ENCODE measurements at places on chromosomes 3 and 15.

GRCh38 chr3:120093119-120093910 lies 932 bp downstream of the GSK3B start:
- DNase-seq: no peak

GRCh38 chr3:12901623-12902045 lies 60.3 kb upstream of the RPL32 start:
- no peak for DNase-seq

DNA sequence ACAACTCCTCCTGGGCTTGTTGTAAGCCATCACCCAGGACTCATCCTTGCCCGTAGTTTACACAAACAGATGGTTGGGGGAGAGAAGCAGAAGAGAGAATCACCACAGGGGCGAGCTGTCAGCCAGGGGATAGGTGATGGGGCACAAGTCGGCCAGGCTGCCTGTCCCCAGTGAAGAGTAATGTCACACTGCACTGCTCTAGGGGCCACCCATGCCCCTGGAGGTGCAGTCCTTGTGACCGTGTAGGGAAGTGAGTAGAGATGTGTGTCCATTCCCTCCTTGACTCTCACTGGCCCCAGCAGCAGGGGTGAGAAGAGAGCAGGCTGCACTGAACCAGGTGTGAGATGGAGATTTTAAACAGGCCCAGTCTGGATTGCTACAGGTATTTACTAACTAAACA lies 17.1 kb upstream of the PRSS50 start:
- DNase-seq: no peak

- DNase-seq: no peak
Measured at GRCh38 chr3:137738710-137739109, 25.4 kb upstream of the SOX14 start.

- no peak for DNase-seq
Measured at GRCh38 chr3:38582316-38582715, 67.2 kb downstream of the SCN5A start.

GRCh38 chr15:71149646-71150557 lies 34.6 kb downstream of the THSD4 start:
- no peak for DNase-seq

GRCh38 chr3:196232154-196232881 lies 16.0 kb downstream of the SLC51A start:
- no peak for DNase-seq

- DNase-seq: no peak
Measured at GRCh38 chr15:58043192-58043903, 22.2 kb downstream of the ALDH1A2 start.

DNA sequence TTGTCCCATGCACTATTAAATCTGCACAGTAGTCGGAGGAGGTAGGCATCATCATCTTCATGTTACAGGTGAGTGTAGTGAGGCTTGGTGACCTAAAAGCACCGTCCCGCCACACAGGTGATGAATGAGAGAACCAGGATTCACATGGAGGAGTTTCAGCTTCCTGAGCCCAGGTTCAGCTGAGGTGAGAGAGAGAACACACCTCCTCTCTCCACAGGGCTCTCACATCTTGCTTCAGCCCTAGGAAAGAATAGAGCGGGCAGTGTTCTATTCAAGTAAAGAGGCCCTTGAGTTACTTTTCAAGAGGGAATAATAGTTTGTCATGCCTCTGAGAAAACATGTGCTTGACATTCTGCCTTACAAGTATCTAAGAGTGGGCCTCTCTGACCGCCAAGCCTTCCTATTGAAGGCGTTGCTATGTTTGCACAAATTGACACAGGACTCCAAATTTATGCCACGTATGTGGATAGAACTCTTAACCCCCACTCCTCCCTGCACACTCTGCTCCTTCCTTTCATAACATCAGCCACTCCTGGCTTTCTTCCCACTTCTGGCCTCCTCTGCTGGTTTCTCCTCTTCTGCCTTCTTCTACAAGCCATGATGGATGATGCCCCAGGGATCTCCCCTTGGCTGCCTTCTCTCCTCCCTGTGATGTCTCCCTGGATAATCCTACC lies 138.3 kb upstream of the ABHD17C start:
- DNase-seq: peak; percentile 99

DNA sequence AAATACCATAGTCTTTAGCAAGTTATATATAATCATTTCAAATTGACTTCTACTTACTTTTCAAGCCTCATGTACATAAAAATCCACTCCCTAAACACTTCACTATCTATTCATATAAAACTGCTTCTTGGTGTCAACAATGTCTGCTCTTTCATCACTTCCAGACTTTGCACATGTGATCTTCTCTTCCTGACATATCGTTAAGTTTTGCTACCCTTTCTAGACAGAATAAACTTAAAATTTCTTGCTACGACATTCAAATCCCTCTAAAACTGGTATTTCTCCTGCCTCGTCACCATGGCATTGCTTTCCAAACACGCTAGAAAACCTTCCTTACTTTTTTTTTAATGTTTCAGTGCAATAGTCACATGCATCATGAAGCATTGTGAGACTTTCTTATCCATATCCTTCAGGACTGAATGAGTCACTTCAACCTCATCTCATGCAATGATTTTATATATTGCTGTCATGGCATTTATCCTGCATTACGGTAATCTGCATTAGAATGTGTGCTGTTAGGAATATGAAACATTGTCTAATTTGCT lies 122.8 kb downstream of the GMNC start:
- DNase-seq: no peak

DNA sequence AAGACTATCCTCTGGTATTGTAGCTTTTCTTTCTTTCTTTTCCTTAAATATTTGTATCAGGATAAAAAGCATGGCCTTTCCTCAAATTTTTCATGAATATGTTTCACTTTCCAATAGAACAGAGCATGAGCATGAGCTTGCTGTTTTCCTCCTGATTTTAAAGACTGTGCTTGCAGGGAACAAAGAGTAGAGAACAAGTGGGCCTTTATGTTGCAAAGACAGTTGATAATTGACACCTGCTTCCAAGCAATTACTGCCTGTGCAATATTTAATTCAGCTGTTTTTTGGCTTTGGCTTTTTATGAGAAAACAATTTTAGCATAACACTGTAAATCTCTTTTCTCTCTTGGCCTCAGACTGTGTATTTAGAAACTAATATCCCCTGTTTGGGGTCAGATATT lies 263.6 kb upstream of the AZI2 start:
- no peak for DNase-seq

- DNase-seq: no peak
Measured at GRCh38 chr3:12992629-12993516, 80.4 kb downstream of the IQSEC1 start.

- DNase-seq: no peak
Measured at GRCh38 chr3:65619451-65619881, 419.3 kb downstream of the MAGI1 start.

DNA sequence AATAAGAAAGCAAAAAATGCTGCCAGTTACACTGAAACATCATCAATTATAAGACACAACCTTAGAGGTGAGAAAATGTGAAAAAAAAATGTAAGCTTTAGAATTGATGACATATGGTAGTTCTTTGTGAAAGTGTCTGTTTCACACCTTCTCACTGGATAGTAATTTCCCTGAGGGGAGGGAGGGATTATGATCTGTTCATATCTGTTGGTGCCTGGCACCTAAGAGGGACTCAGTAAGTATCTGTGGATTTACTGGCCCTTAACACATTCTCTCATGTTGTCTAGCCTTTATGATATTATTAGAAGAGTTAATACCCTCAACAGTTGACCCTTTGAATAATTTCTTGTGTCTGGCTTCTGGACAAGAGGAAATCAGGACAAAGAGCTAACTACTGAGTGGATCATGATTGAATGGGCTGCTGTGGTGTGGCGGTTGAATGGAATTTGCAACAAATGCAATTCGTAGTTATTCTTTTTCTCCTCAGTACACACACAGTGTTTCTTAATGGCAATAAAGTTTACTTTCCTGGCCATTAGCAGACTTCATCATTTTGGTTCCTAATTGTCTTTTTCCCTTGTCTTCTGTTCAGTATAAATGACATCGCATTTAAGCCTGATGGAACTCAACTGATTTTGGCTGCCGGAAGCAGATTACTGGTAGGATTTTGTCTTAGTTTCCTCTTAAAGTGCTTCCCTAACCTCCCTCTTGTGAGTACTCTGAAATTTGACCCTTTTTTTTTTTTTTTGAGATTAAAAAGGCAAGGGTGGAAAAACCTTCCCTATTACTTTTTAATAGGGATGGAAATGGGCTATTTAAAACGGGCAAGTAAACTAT lies 9.5 kb downstream of the IFT122 start:
- no peak for DNase-seq

GRCh38 chr15:49189631-49190030 lies 19.6 kb downstream of the GALK2 start:
- DNase-seq: no peak

DNA sequence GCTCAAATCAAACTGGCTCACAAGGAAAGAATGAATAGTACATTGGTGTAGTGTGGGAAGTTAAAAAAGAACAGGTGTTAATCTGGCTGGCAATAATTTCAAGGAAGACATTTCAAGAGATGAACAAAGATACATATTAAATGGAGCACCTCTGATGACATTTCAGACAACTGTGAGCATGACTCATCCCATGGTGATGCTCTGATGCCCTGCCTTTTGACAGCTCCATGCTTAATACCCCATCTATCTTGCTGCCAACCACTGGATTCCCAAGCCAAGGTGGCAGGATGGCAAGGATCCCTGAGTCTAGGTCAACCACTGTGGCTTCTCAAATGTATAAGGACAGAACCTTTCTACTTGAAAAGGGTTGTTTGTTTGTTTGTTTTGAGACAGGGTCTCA lies 29.3 kb downstream of the LRRC2 start:
- DNase-seq: no peak

DNA sequence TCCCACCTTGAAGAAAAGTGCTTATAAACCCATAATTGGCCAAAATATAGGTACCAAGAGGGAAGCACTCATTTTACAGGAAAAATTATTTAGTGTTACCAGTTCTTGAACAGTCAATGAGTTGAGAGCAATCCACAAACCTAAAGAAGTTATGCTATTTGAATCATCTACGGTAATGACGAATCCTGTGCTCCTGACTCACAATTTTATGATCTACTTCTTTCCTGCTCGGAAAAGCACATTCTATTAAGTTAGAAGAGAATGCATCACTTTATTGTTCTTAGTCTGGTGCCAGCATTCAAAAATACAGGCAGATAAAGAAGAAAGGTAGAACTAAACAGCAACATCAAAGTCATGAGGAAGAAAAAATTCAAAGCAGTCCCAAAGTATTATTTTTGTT lies 33.2 kb downstream of the CHRM5 start:
- DNase-seq: no peak

DNA sequence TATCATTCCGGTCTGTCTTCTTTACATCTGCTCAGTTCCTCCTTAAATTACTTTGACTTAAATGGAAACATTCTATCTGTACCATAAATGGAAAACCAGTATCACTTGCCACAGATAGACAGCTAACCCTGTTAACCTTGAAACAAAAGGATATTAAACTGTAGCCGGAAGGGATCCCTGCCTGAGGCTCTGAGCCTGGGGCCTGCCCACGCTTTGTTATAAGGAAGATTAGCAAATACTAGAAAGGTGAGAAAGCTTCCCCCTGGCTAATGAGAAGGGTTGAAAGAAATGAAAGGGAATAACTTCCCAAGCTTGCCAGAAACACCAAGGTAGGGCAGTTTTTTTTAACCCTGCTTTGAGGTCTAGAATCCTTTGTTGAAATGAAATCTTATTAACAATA lies 927.6 kb downstream of the FHIT start:
- DNase-seq: no peak

DNA sequence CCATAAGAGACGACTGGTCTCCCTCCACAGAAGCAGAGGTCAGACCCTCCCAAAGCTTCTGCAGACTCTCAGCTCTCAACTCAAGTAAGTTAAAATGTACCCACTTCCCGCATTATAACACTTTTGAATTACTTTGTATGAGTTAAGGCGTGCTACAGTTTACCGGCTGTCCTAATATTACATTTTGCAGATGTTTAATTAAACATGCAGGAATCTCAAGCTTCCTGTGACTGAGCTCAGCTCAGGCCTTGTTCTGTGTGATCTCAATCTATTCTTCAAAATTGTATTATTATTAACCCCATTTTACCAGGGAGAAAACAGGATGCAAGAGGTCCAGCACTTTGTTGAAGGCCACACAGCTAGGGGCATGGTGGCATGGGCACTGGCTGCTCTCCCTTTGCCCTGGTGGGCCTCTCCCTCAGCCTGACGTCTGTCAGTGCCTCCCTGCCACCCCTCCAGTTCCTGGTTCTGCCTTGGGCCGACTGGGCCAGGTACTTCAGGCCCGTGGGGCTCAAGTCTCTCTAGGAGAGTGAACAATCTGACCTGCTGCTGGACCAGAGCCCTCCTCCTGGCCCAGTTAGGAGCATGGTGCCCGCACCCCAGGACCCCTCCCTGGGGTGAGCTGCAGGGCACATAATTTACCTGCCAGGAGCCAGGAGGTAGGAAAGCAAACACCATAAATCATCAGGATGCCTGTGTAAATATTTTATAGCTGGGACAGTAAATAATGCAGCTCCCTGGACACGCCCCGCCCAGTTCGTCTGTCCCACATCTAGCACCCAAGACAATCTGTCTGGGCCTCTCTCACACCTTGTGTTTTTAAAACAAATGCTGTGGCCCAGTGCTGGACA lies 14.9 kb upstream of the RFT1 start:
- no peak for DNase-seq

DNA sequence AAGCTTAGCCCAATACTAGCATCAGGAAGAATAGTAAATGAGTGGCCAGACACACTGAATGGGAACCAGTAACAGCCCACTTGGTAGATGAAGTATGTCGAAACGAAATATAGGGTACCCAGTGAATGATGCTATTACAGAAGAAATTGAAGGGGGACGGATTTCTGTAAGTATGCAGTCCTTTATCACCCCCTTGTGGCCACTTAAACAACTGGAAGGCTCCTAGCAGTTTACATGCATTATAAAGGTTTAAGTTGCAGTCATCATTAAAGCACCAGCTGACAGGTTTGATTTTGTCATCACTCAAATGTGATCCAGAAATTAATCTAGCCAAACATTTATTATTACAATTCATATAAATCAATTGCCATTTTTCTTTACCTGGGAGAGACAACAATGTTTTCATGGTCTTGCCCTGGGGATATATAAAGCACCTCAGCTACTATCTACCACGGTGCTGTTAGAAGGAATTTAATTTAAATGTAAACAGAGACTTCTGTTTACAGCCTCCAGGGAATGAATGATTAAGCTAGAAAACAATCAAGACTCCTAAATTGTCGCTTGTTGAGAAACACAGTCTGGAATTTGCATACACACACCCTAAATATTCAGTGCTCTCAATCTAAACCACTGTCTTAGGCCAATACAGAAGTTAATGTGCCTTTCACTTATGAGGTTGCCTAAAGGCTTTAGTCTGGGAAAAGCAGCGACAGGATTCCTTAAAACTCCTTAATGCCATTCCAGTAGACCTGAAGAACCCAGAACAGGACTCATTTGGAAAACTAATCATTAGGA lies 7.8 kb downstream of the EIF1B start:
- DNase-seq: peak; percentile 3

- DNase-seq: peak; percentile 48
Measured at GRCh38 chr15:33194704-33195670, at the start of gene FMN1. FMN1 (minus strand) TSS chr15:33194714; CDS start chr15:33154914, 39,800 bp downstream.

DNA sequence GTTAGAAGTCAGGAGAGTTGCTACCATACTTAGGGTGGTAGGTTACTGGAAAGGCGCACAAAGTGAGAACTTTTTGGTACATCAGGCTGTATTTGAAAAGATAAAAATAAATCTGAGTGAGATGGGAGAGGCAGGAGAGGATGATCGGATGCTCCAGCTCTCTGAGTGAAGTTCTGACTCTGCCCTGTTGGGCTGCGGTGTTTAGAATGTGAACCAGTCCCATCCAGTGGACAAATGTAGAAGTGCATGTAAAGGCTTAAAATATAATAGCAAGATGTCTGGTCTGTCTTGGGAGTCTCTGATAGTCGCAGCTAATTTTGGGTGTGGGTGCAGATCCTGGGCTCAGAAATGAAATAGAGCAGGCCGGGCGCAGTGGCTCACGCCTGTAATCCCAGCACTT lies 30.4 kb downstream of the ACKR2 start:
- DNase-seq: no peak

- no peak for DNase-seq
Measured at GRCh38 chr15:59282515-59283337, 76.1 kb downstream of the LDHAL6B start.

Data from NCI-H187 treated with DMSO at 0.1 percent for 48 hours (cell line).